ENCODE measurements at places on chromosomes 4 and X. TPM values are rescaled to one million over a fixed set of nuclear protein-coding genes. Genes with fewer than 3 reads are reported as not detected.

- no peak for DNase-seq
Measured at GRCh38 chrX:143800150-143800549, 79.6 kb upstream of the SPANXN2 start.

DNA sequence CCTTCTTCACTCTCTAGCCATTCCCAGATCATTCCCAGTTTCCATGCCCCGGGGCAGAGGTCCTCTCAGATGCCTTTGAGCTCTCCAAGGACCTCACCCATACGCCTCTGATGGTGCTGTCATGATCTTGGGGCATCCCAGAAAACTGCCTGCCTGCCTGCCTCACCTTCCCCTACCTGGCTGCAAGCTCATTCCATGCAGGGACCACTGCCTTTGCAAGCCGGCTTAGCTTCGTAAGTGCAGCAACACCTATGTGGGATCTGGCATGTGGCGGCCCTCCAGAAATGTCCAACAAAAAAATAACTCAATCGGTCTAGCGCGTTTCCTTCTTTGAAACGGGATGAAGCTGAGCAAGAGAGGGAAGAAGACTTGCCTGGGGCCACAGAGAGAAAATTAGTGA lies 53.0 kb downstream of the C4orf50 start:
- DNase-seq, result no peak

GRCh38 chrX:72479324-72480274 lies 93.0 kb downstream of the HDAC8 start:
- no peak for DNase-seq

GRCh38 chr4:153780876-153781275 lies 8.0 kb downstream of the SFRP2 start:
- DNase-seq, result no peak

- DNase-seq, result no peak
Measured at GRCh38 chr4:79211490-79211889, 114.4 kb downstream of the NAA11 start.

BEX1 gene
- 3.5 TPM for total RNA-seq

BMX gene
- 4.8 TPM for total RNA-seq

APLN gene
- 1.8 TPM for total RNA-seq

UBE2A gene
- 50.7 TPM for total RNA-seq

ADH4 gene
- total RNA-seq, result not detected

All from urinary bladder (tissue), 4 donors.